Nephron progenitor cell (in vitro differentiated cells): ENCODE measurements at places on chromosomes 3 and 15.

DNA sequence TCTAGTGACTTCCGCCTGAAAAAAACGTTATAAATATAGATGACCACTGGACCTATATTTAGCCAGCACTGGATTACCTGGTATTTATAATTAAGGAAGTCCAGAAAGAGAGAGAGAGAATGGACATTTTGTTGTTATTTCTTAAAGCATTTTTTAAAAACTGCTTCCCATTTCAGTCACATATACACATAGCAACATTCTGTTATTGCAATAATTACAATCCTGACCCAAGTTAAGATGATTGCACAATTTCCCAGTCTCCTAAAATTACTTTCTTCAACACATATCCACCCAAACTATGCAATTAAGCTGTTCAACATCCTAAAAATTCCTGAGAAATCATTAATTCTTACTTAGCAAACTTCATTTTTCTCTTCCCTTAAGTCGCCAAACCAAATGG is 37.7 kb downstream of the PCSK6 start:
- no peak for DNase-seq

DNA sequence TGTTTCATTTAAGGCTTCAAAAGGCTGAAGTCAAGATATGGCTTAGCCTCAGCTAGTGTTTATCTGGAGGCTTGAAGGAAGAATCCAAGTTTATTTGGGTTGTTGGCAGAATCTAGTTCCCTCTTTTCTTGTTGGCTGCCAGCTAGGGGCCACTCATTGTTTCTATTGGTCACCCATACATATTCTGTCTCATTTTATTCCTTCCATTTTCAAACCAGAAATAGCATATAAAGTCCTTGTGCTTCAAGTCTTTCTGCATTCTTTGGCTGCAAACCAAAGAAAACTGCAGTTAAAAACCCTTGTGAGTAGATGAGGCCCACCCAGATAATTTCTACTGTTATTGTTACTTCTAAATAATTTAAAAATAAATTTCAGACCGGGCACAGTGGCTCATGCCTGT is 301.7 kb downstream of the OXSM start:
- no peak for DNase-seq

- DNase-seq: no peak
Observed at GRCh38 chr3:119161240-119161639, 12.2 kb upstream of the UPK1B start.

DNA sequence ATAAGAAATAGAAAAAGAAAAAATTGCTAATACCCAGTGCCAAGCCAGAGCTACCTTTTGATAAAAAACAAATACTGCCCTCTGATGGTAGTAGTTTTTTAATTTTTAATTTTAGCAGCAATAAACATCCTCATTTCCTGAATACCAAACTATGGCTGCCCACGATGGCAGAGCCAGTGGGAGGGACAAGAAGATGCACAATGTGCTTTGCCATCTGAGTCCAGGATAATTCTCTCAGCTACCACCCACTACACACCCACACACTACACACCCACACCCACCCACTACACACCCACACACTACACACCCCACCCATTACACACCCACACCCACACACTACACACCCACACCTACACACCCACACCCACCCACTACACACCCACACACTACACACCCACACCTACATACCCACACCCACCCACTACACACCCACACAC is 17.8 kb downstream of the CEP19 start:
- no peak for DNase-seq

GRCh38 chr3:89221924-89222323 is 114.5 kb downstream of the EPHA3 start:
- no peak for DNase-seq

DNA sequence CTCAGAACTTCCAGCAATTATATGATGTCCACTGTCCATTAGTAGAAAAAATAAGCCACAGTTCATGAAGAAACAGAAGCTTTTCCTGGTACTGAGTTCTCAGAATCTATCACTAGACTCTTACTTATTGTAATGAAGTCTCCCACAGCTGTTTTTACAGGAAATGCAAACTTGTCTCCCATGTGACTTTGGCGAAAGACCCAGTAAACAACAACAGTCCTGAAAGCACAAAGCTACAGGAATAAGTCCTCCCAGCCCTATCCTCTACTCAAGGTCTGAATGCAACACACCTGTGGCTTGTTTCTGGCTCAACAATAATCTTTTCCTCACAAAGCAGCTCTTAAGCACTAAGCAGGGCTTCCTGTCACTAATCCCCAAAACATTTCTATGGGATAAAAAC is 55.9 kb downstream of the EOMES start:
- DNase-seq: no peak
